Body of pancreas (tissue), 4 donors: ENCODE measurements at places on chromosomes 12 and 14. TPM values are rescaled to one million over a fixed set of nuclear protein-coding genes. Genes with fewer than 3 reads are reported as not detected.

Gene GPRC5D
- total RNA-seq, result not detected

Gene TMCC3
- total RNA-seq, result 3.6 TPM

Gene FAIM2
- total RNA-seq, result 1.0 TPM

Gene PTCSC3
- total RNA-seq, result not detected

Gene ADGRD1
- total RNA-seq, result 4.4 TPM

Gene ZDHHC22
- not detected for total RNA-seq

Gene FAM181A
- total RNA-seq, result not detected

Gene FGF23
- not detected for total RNA-seq

Gene AKAP3
- total RNA-seq, result 3.4 TPM

Gene RCOR1
- 6.3 TPM for total RNA-seq

Gene TMEM30B
- total RNA-seq, result 30.4 TPM
